ENCODE measurements at places on chromosomes 7 and 10.

DNA sequence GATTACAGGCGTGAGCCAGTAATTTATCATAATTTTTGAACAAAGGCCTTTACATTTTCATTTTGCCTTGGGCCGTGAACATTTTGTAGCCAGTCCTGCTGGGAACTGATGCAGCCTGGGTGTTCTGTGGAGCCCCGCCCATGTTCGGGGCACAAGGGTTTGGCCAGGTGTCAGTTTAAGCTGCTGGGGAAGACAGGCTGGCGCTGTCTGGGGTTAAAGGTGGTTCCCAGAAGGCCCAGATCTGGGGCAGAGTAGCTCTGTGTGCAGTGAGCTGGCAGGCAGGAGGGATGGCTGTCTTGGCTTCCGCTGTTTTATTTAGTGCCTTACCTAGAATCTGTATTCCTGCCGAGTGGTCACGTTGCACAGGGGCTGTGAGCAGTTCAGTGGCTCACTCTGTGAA is 50.2 kb downstream of the DOCK1 start:
- DNase-seq: no peak

- DNase-seq: no peak
Observed at GRCh38 chr7:106262221-106262881, 22.4 kb downstream of the NAMPT start.

DNA sequence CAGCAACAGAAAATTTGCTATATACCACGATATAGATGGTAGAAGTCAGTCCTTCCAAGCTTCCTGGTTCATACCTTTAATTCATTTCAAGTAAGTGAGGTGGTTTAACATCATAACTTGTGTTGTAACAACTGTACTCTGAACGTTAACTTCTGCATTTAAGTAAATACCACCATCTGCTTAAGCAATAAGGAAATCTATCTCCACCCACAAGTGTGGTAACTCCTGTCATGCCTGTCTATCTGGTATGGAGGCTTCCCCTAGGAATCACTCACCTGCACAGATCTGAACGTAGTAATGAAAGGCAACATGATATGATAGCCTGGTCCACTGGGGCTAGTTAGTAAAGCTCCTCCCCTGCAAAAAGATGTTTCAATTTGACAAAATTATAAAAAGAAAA is 2.3 kb downstream of the ERLIN1 start:
- DNase-seq: no peak

GRCh38 chr7:64113981-64114380 is 68.7 kb downstream of the ZNF727 start:
- DNase-seq: no peak

GRCh38 chr10:97131181-97131628 is 54.6 kb downstream of the SLIT1 start:
- no peak for DNase-seq

DNA sequence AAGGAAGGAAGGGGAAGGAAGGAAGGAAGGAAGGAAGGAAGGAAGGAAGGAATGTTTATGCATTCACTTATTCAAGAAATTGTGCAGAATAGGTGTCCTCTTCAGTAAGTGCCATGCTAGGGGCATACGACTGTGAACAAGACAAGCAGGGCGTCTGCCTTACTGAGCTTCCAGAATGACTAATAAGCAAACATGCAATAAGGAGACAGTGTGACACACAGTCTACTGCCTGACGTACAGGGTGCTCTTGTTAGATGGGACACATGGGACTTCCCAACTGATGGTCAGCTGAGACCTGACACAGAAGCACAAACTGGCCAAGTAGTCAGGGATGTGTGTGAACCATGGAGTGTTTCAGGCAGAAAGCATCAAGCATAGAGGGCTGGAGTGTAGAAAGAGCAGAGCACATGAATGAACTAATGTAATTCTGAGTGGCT is 18.2 kb downstream of the DNAJC12 start:
- DNase-seq: no peak

- DNase-seq: no peak
Observed at GRCh38 chr7:2713370-2713769, 25.4 kb downstream of the AMZ1 start.

DNA sequence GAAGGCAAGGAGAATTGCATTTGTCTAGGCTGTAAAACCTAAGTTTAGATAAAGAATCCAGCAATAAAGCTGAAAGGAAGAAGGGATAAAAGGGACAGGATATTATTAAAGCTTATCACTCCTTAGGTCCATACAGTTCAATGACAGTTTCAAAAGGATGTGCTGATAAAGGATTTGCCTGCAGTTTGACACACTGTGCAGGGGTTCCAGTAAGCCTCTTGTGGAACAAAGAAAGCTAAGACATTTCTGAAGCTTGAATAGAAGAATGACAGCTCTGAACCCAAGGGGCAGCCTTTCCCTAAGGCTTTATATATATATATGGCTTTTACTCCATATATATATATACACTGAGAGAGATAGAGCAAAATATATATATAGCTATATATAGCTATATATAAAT is 276.8 kb upstream of the GRM3 start:
- no peak for DNase-seq

GRCh38 chr10:120729547-120729946 is 121.6 kb upstream of the WDR11 start:
- DNase-seq: no peak

GRCh38 chr7:7970531-7971307 is 2.1 kb downstream of the GLCCI1 start:
- no peak for DNase-seq

DNA sequence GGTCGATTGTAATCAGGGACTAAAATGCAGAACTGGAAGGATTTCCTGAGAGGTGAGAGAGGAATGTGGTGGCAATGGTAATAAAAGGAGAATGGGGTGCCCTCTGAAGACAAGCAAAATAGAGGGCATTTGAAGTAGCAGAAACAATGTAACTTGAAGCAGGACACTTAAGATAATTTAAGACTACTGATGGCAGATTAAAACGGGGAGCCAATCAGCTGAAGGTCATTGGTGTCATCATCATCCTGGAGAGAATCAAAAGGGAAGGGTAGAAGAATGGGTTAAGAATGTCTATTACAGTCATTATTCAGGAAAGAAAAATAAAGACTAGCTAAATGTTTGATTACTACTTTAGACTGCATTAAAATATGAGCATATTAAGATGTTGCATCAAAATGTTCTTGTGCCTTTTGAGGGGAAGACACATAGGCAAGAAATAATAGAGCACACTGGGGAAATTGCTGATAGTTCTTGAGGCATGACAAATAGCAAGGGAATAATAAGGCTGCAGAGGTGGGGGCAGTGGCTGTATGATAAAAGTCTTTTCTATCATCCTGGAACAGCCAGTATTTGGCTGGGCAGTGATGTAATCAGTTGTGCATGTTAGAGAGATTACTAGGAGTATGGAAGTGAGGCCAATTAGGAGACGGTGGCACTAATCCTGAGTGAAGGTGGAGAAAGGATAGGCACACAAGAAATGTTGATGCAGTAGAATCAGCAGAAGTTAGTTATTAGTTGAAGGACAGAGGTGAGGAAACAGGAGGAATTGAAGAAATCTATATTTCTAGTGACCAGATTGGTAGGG is 60.2 kb downstream of the CCDC71L start:
- no peak for DNase-seq

GRCh38 chr7:2860627-2861133 is 16.6 kb upstream of the GNA12 start:
- DNase-seq: no peak

DNA sequence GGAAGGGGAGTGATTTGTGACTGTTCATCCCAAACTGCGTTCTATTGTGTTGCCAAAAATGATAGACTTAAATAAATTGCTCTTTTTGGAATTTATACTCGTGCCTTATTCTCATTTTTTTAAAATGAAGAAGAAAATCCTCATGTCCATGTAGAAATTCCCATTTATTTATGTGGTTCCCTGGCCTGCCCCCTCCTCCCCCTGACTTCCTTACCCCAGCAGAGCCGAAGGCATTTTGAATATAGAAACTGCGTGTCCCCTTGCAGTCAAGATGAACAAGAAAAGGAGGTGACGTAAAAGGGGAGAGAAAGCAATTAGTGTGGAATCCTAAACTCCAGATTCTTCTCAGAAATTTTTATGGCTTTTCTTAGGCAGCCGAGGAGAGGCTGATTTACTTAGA is 126.1 kb downstream of the FAM204A start:
- no peak for DNase-seq

Measured in stimulated activated CD8-positive, alpha-beta memory T cell treated with anti-CD3 and anti-CD28 coated beads, Interleukin-4, amount 100 ng/mL, for 1 hour (primary cell).